ENCODE measurements at places on chromosomes 16 and 17.

DNA sequence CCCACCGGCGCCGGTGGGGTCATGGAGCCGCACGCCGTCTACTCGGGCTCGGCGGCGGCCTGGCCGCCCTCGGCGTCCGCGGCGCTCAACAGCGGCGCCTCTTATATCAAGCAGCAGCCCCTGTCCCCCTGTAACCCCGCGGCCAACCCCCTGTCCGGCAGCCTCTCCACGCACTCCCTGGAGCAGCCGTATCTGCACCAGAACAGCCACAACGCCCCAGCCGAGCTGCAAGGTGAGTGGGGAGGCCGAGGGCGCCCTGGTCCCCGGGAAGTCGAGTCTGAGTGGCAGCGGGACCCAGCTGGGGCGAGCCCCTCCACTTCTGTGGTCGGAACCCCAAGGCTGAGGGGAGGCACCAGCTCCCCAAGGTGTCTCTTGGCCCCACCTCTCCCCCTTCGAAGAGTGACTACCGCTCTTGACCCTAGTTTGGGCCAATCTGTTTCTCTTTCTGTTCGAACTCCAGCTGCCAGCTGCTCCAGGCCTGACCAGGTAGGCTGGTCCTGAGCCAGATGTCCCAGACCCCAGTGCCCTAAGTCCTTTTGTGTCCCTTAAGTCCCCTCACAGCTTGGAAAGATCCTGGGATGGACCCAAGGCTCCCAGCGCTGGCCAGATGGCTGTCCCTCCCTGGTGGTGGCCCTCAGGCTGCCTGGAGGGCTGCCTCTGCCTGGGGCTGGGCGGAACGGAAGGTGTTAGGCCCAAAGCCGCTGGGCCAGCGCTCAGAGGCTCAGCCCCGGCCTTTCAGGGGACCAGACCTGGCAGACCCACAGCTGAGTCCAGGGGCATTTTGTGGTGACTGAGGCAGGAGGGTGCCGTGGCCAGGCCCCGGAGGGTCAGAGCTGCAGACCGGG, 1.2 kb downstream of the FOXF1 start:
- DNase-seq, result no peak

- no peak for DNase-seq
Observed at GRCh38 chr17:79690466-79690865, 40.3 kb upstream of the ENPP7 start.

DNA sequence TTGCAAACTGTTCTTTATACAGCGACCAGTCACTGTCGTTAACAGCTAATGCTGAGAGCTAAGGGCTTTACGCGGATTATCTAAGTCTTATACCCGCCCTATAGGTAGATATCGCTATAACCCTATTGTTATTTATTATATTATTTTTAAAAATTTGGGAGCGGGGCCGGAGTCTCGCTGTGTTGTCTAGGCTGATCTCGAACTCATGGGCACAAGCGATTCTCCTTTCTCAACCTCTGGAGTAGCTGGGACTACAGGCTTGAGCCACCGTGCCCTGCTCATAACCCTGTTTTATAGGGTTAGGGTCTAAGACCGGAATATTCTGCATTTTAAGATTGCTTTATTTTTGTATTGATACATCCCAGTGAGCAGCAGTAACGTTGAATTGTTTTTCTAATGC, 24.7 kb downstream of the DEF8 start:
- no peak for DNase-seq

DNA sequence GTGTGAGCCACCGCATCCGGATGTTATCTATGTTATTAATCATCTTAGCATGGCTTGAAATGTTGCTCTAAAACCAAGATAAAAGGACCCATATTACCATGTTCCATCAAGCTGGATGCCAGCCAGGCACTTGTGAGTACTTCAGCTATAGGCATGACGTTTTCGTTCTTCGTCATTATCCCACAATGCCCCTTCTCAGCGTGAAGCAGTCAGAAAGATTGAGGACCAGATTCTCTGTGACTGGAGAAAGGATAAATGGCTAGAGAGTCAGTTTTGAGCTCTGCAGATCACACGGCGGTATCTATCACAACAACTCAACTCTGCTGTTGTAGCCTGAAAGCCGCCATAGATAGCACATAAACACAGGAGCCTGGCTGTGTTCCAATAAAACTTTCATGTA, 29.8 kb upstream of the LCMT1 start:
- no peak for DNase-seq

DNA sequence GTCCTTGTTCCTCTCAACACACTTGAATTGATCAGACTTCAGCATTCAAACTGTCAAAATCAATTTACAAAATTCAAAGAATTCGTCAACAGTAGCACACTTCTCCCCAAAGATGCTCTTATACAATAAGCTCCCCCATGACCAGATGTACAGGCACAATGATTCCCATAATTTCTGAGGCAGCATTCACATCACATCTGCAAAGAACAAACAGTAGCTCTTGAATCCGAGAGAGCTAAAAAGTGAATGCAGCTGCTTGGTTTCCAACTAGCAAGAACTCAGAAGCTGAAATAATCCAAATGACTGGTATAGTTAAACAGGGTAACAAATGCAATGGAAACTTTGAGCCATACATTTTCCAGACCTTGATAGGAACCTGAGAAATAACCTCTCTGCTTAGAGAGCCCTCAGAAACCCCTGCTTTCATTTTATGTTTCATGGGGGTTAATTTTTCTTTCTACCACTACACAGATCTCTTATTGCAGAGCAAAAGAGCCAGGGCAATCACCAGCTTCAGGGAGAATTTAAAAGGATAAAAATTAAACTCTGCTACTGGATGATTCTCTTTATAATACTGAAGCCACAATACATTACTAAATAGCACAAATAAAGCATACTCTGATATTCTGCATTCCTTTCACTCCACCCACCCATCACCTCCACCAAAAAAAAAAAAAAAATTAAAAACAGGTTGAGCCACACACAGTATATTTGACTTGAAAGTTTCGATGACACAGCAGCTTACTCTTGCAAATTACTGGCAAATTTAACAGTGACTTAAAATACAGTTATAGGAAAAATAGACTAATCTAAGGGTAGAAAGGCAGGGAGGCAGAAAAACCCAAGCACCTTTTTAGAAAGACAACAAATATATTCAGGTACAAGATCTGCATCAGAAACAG, 23.1 kb upstream of the TMEM97 start:
- DNase-seq, result no peak

GRCh38 chr17:73148540-73149334, 16.1 kb upstream of the SSTR2 start:
- DNase-seq, result no peak

DNA sequence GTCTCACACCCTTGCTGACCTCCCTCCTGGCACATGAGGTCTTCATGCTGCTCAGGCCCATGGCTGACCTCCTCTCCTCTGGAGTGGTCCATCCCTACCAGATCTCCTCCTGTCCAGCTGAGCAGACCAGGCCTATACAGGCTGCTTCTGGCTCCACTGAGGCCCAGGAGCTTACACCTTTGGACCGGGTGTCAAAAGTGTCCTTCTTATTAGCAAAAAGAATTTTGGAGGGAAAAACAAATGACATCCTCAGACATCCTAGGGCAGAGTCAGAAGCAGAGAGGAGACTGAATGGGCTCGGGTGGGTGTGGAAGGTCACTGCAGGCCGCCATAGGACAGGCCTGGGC, 38.1 kb downstream of the WSB1 start:
- no peak for DNase-seq

GRCh38 chr17:20935740-20936139, 107.1 kb downstream of the USP22 start:
- DNase-seq, result no peak

Data from NCI-H1092 treated with DMSO at 0.1 percent for 48 hours (cell line).